ENCODE measurements at places on chromosomes 2 and 18.

- no peak for DNase-seq
Measured at GRCh38 chr2:148351437-148352143, 293.0 kb upstream of the EPC2 start.

- DNase-seq: no peak
Measured at GRCh38 chr2:105820151-105820550, 75.4 kb downstream of the NCK2 start.

DNA sequence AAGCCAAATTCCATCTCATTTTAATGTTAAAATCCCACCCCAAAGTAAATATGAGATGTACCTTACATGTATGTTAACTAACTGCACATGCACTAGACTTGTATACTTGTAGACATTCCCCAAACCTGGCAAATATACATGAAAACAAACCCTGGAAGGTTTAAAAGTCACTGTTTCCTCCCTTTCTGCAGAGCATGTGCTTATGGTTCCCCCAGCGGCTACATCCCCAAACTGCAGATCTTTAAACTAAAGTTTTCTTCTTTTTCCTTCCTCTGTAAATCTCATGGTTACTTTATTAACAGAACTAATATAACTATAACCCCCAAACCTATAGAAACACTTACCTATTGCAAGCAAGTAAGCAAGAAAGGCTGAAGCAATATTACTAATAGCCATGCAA lies 731.5 kb downstream of the LRP1B start:
- DNase-seq: no peak

- DNase-seq: no peak
Measured at GRCh38 chr2:61949714-61950560, 44.5 kb downstream of the COMMD1 start.

DNA sequence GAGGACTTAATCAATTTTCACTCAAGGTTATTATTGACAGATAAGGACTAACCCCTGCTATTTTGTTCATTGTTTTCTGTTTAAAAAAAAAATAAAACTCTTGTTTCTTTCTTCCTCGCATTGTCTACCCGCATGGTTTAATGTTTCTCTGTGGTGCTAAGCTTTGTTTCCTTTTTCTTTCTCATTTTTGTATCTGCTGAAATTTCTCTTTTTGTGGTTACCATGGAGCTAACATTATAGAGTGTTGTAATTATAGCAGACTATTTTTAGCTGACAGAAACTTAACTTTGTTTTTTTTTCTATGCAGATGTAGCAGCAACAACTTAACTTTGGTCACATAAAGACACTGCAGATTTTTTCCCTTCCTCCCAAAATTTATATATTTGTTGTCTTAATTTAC lies 43.1 kb upstream of the CHN1 start:
- no peak for DNase-seq

- DNase-seq: no peak
Measured at GRCh38 chr2:172806493-172806892, 70.8 kb downstream of the RAPGEF4 start.

DNA sequence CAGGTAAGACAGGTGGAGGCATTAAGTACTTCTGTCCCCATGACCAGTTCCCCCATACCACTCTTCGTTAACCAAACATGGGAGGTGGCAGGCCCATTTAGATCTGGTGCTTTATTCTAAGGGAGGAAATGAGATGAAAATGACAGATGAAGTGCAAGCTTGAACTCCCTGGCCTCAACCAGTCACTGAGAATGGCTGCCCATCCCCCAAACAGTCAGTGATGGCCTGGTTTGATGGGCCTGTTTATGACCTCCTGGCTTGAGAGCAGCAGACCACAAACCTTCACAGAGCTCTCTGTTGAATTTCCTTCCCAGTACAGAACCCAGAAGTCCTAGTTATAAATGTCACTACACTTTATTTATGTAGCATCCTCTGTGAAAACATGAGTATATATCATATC lies 31.1 kb downstream of the EPAS1 start:
- DNase-seq: no peak

GRCh38 chr2:29106980-29107388 lies 8.2 kb upstream of the CLIP4 start:
- no peak for DNase-seq

DNA sequence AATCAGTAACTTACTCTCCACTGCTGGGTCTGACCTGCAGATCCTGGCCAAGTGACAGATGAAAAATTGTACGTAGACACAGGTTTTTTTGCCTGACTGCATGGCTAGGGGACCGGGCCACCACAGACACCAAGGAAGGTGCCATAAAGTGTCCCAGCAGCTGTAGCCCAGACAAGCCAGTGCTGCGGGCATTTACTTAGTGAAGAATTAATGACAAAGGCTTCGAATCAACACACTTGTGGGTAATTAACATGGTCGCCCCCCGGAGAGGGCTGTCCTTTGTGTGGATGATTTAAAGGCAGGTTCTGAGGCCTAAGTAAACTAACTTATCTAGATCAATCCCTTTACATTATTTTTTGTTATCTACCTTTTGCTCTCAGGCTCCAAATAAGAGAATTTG lies 1709.1 kb upstream of the LRRTM1 start:
- DNase-seq: no peak

DNA sequence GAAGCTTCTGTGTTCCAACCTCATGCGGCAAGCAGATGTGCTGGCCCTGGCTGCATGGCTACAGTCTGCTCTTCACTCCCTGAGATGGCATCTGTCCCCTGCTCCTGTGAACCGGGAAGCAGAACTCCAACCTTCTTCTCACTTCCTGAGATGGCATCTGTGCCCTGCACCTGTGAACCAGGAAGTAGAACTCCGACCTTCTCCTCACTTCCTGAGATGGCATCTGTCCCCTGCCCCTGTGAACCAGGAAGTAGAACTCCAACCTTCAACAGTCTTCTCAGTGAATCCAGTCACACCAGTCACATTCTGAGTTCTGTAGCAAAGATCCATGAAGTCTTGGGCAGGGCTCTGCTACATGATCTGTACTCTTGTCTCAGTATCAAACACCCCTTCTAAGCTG lies 887.2 kb upstream of the KLHL29 start:
- DNase-seq: no peak

DNA sequence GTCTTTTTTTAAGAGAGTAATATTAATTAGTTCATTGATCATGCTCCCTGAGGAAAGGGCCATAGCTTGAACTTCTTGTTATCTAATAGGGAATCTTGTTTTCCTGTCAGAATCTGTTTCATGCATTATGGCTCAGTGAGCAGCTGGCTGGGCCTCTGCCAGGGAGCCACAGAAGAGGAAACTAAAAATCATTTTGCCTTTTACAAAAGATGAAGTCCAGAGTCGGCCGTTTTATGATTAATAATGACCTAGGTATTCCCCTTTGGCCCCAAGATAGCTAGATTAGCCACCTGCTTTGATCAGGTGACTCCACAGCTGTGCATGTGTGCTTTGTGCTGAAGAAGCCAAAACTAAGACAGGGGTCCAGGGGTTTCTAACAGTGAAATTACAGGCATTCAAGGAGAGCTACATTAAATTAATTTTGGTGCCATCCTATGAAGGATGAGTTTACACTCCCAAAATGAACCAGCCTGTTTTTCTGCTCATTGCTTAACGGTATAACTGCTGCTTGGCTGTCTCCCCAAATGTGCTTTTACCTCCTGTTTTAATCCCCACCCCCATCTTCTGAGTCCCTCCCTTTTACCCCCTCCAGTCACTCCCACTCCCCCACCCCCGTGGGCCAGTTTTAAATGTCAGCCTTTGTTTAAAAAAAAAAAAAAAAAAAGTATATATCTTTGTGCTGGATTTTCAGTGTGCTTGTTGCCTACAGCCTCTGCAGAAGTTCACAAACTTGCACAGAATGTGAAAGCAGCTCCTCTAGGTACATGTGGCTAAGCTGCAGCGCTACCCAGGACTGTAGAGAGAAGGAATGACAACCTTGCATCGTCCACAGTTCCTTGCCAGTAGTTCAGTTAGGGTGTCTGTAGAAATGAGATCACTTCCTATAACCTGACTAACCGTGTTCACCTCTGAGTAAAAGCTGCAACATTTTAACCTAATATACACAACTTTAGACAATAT lies 93.1 kb downstream of the CABLES1 start:
- DNase-seq: no peak

- no peak for DNase-seq
Measured at GRCh38 chr18:78679613-78680260, 299.9 kb upstream of the SALL3 start.

DNA sequence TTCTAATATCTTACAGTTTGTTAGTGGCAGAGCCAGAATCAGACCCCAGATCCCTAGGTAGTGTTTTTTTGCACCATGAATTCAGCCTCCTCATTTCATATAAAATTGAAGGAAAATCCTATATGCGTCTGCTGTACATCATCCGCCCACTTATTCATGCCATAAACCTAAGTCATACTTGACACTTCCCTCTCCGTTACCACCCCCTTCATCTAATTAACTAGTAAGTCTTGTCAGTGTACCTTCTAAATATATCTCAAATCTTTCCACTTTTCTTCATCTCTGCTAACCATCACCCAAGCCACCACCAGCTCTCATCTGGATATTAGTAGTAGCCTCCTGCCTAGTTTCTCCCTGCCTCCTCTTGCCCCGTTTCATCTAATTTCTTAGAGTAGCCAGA lies 248.7 kb upstream of the SIX3 start:
- DNase-seq: no peak

- no peak for DNase-seq
Measured at GRCh38 chr18:49305688-49306336, 154.6 kb downstream of the DYM start.

DNA sequence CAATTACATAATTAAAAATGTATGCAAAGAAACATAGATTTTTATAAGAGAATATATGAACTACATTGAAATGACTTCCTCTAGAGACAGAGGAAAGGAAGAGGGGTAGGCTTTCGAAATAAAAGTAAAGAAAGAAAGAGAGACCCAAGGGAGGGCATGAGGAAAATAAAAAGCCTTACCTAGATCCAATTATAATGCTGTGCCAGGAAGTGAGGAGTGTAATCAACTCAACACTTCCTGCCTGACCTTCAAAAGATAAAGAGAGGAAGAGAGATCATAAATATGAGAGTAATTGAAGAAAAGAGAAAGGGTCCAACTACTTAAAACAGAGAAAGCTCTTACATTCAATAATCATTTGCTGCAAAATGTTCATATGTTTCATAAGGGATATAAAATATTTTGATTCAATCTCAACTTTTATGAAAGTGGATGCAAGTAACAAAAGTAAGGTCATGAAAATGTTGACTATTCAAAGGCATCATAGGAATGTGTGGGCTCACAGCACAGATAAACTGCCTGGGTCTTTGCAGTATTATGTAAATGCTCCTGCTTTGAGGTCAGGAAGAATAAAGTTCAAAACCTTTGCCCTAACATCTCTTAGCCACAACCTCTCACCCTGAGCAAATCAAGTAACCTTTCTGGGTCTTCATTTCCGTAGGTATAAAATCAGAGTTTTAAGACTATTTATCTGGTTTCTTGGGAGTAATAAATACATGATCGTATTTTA lies 1237.7 kb downstream of the LRP1B start:
- DNase-seq: no peak

DNA sequence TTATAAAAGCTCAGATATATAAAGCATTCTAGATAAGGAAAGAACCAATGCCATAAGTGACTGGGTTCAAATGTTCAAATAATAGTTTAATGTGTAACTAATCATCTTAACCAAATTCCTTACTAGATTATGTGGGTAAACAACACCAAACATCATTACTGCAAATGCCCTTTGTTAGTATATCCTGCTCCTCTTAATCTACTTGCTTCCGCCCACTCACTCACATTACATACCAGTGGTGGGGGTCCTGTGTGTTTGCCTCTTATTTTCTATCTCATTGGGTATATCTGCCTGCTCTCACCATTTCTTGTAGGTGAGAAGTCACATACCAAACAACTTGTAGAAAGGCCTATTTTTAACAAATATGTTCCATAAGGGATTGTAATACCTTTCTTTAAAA lies 562.1 kb downstream of the NRXN1 start:
- no peak for DNase-seq

- no peak for DNase-seq
Measured at GRCh38 chr2:184824597-184824996, 226.3 kb downstream of the ZNF804A start.

- no peak for DNase-seq
Measured at GRCh38 chr18:67710639-67711038, 194.1 kb upstream of the DSEL start.

- DNase-seq: no peak
Measured at GRCh38 chr18:32301976-32302743, 112.3 kb downstream of the MEP1B start.

GRCh38 chr2:207861789-207862188 lies 92.1 kb upstream of the FZD5 start:
- no peak for DNase-seq

DNA sequence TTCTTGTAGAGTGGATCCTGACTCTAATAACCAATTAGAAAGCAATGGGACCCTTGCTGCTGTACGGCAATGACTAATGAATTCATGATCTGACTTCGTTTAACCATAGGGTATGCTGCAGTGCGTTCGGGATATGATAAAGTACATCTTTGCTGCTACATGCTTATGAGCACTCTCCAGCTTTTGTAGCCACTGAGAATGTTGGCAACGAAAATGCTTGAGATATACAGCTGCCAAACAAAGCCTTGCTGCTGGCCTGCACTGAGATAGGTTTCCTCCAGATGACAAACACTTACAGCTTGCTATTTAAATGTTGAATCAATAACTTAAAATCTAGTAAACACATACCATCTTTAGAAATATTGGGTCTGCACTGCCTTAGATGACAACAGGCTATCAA lies 372.4 kb upstream of the SLC8A1 start:
- no peak for DNase-seq

- no peak for DNase-seq
Measured at GRCh38 chr2:234629596-234629995, 132.7 kb upstream of the ARL4C start.

DNA sequence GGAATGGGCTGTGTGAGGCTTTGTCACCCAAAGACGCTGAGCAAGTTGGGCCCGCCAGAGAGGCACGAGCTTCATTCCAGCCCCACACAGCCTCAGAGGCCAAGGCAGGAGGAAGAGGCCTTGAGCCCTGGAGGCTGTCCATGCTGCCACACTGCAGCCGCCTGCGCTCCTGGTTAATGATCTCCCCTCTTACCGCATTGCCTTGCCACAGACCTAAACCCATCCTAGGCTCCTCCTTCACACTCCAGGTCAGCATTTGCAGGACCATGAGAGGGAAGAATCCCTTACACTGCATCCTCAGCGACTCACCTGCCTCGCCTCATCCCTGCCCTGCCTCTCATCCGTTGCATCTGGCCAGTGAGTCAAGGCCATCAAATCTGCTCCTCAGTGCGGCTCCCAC lies 24.6 kb downstream of the KIF3C start:
- no peak for DNase-seq
